Glutamatergic neuron (in vitro differentiated cells): ENCODE measurements at places on chromosomes 7 and 10.

DNA sequence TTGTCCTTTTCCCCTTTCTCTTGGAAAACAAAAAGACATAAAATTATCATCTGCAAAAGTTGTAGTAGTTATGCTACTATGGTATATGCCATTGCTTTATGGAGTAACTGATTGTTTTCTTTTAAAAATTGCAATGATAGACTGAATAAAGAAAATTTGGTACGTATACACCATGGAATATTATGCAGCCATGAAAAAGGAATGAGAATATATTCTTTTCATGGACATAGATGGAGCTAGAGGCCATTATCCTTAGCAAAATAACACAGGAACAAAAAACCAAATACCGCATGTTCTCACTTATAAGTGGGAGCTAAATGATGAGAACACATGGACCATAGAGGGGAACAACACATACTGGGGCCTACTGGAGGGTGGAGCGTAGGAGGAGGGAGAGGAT is 538.8 kb downstream of the PLXDC2 start:
- DNase-seq = no peak

DNA sequence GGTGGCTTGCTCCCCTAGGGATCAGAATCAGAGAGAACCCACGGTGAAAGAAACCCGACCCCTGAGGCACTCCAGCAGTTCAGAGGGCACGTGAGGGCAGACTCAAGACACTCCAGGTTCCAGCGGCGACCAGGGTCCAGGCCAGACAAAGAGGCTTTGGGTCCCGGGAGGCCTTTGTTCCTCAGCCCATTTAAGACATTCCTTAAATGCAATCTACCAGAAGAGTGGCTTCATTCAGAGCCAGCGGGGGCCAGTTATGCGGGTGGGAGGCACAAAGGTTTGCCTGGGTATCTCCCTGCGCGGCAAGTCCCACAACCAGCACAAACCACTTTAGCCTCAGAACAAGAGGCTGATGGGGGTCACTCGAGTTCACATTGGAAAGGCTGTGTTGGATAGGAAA is 53.6 kb downstream of the AFAP1L2 start:
- no peak for DNase-seq

DNA sequence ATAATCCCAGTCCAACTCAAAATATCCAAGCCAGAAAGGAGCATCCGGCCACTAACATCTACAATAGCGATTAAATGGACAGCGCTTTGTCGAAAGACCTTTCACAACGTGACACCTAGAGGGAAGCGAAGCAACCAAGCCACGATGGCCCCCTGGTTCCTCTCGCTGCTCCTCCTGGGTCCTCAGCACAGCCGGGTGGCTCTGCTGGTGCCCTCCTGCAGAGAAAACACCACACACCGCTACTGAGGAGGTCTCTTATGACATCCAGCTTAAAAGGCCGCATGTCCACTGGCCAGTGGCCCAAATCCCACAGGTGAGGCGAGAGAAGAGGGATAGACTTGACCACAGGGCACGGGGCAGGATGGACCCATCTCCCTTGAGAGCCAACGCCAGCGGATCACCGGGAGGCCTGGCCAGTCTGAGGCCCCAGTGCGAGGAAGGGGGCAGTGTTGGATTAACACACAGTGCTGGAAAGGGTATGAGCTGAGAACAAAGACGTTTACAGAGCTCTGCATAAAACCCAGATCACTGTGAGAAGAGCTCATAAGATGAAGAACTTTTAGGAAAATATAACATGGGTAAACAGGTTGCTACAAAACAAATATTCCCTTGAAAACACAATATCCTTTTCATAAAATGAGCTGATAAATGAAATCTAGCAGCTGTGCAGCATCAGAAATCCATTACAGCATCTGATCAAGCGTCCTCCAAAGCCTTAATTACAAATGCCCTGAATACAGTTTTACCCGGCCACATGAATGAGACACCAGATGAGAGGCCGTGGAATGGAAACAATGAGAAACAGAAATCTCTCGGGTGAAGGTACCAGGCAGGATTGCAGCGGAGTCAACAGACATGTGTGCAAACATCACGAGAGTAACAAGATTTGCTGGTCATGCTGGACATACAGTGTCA is 236.7 kb downstream of the DIP2C start:
- DNase-seq = peak; percentile 37

- DNase-seq = no peak
Observed at GRCh38 chr7:156765901-156766656, 125.5 kb downstream of the RNF32 start.
